Stimulated activated CD8-positive, alpha-beta memory T cell treated with anti-CD3 and anti-CD28 coated beads, Interleukin-7, amount 100 ng/mL, for 1 hour (primary cell): ENCODE measurements at places on chromosomes 5 and 9.
A peak's percentile ranks its signal among the peaks of the same experiment; 100 is the strongest.

DNA sequence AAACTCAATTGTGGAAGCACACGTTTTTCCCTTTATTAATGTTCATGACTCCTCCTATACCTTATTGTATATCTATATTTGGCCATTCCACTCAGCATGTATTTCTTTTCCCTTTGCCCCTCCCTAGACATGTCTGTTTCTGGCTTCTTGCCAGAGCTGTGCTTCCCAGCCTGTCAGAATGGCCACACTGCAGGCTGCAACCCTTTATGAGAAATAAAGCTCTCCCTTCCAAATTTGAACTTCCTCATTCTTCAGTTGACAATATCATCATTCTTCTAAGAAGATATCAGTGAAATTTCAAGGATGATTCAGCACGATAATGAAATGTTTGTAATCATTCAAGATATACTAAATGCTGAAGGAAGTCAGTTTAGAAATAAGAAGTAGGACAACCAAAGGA is 107.6 kb upstream of the PRSS3 start:
- DNase-seq: no peak

DNA sequence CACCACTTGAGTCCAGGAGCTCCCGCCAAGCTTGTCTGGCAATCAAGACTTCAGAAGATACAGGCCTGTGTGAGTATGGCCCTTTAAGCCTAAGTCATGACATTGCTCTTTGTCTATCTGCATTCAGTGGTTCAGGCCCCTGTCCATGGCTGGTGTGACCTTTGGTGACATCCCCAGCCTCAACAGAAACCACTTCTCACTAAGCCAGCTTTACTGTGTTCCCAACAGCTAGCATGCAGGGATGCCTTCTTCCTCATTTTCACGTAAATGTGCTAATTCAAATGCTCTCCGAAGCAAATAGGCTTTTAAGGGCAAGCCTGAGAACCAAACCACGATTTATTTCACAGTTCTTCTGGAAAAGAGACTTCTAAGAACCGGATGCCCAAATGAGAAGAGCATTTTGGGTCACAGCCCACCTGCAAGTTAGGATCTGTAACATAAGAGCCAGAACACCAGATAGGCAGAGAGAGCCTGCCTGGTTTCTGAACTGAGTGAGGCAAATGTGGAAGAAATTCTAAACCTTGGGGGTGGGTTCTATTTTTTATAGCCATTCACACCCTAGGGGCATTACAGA is 14.9 kb downstream of the CD180 start:
- no peak for DNase-seq

DNA sequence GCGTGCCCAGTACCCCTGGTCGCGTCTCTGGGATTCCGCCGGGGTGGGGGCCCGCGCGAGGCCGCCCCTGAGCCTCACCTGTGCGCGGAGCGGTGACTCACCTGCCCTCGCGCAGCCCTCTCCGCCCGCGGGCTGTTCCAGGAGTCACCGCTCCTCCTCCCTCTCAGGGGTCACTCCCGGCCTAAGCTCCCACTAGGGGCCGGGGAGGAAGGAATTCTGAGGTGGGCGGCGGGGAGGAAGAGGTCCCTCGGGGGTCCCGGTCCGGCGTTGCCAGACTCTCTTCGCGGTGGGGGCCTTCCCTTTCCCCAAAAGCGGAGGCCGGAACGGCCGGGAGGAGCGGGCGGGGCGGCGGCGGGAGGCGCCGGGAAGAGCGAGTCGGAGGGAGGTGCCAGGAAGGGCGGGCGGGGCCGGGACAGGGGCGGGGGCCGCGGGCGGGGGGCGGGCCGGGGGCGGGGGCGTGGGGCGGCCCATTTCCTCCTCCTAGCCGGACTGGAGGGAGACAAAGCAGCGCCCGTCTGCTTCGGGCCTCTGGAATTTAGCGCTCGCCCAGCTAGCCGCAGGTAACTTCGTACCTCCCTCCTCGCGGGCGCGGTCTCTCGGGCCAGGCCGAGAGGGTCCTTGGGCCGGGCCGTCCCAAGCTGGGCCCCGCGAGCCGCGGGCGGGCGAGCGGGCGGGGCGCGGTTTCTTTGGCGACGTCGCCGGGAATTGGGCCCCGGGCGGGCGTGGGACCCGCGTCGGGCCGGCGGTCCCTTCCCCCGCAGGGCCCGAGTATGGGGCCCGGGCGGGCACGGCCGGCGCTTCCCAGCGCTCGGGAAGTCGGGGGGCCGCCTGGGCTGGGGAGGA is at the start of gene CTNNA1:
TSS of gene CTNNA1 (plus strand) at position 475 of the 843 bp plus-strand sequence. CDS start 28,500 bp downstream, outside the sequence.
- peak; percentile 28 for DNase-seq

- DNase-seq: no peak
Measured at GRCh38 chr5:124644138-124644537, 102.3 kb downstream of the ZNF608 start.

DNA sequence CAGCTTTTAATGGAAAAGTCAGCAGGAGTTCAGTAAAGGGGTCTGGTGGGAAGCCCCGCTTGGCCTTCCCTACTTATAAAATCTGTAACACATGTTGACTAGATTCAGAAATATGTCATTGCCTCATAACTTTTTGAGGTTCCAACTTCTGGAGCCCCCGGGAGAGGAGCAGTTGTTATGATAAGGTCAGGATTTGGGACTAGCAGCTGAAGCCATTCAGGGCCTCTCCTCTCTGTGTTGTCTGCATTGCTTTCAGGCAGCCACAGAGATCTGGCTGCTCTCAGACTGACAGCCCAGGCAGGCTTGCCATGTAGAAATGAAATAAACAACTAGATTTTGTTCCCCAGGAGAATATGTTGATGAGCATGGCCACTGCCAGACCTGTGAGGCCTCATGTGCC is 167.1 kb downstream of the RFK start:
- no peak for DNase-seq

GRCh38 chr5:95617057-95617456 is 2.8 kb upstream of the GPR150 start:
- no peak for DNase-seq
